Activated CD4-positive, alpha-beta T cell treated with anti-CD3 and anti-CD28 coated beads for 48 hours (primary cell): ENCODE measurements at places on chromosomes 3 and 15.

- DNase-seq: no peak
Observed at GRCh38 chr3:49530701-49531100, 23.6 kb upstream of the BSN start.

DNA sequence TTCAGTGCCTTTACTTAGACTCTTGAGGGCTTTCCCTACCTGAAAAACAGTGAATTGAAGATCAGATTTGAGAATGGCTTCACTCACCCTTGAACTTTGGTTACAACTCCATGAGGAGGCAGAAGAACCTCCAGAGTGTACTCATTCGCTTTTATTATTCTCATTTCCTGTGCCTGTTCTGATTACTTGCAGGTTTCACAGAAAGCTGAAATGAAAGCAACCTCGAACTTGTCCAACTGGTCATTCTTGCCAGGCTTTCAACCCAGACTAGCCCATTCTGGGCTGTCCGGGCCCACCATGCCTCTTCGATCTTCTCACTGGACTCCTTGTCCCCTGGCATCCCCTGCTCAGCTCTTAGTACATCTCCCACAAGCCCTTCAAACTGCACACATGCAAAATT lies 20.2 kb upstream of the THUMPD3 start:
- no peak for DNase-seq

GRCh38 chr3:28672406-28672805 lies 323.8 kb upstream of the AZI2 start:
- DNase-seq: no peak

DNA sequence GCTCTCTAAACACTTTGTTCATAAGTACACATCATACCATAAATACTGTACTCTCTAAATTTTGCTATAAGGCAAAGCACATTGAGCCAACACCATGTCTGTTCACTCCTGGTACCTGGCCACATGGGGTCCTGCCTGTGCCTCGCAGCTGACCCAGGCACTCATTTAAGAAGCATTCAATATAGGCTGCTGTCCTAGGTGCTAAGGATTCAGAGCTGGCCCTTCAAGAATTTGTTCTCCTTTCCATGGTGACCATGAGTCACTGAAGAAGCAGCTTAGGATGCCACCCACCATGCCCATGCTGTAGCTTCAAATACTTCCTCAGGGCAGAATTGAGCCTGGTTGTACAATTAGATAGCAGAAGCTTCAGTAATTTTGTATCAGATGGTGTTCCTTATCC lies 119.2 kb upstream of the ZBED2 start:
- DNase-seq: no peak

- DNase-seq: no peak
Observed at GRCh38 chr3:115982108-115982507, 358.8 kb downstream of the GAP43 start.

DNA sequence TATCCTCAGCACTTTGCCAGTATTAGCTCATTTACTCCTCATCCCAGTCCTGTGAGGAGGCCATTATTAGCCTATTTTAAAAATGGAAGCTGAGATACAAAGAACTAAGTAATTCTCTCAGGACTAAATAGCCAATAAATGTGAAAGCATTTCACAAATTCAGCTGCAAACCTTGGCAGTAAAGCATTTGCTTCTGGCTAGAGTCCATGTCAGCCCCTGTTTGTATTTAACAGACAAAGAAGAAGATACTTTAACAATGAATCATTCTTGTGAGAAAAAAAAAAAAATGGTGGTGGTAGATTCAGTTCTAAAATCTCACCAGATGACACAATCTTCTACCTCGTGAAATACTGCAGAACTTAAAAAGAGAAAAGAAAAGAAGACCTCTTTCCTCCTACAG lies 85.0 kb upstream of the CNTN6 start:
- no peak for DNase-seq

- DNase-seq: no peak
Observed at GRCh38 chr3:126935756-126936509, 47.0 kb upstream of the PLXNA1 start.

DNA sequence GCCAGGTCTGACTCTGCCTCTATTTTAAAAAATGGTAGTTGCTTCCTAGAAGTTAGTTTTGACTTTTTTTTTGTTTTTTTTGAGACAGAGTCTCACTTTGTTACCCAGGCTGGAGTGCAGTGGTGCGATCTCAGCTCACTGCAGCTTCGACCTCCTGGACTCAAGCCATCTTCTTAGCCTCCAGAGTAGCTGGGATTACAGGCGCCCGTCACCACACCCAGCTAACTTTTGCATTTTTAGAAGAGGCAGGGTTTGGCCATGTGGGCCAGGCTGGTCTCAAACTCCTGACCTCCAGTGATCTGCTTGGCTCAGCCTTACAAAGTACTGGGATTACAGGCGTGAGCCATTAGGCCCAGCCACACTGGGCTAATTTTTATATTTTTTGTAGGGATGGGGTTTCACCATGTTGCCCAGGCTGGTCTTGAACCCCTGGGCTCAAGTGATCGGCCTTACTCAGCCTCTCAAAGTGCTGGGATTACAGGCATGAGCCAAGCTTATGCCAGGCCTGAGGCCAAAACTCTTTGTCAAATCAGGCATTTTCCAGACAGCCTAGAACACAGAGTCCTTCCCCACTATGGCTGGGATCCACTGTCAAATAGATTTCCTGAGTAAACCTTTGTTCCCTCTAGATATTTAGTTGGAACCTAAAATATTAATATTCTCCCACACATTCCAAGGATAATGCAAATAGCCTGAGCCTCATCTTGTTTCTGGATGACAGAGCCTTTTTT lies 13.7 kb downstream of the C3orf62 start:
- no peak for DNase-seq
